Cerebellar cortex (tissue), 1 donor: ENCODE measurements at places on chromosomes 4 and X.

GRCh38 chrX:123665197-123665596 is 67.7 kb downstream of the THOC2 start:
- DNase-seq: no peak

DNA sequence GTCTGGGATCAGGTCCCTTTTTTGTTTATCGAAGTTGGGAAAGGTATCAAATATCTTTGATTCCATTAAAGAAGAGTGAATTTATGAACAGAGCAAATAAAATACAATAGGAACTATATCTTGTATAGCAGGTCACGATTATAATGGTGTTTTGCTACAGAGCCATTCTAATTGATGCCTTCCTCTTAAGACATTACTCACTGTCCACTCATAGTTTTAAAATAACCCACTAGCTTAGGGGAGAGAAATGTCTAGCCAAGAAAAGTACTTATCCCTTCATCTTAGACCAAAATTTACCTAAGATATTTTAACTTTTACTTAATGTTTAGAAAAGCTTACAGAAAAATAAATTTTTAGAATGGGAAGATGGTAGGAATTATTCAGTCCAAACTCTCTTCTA is 112.0 kb upstream of the PABPC4L start:
- no peak for DNase-seq

GRCh38 chr4:159540501-159540900 is 437.6 kb downstream of the RAPGEF2 start:
- DNase-seq: no peak

DNA sequence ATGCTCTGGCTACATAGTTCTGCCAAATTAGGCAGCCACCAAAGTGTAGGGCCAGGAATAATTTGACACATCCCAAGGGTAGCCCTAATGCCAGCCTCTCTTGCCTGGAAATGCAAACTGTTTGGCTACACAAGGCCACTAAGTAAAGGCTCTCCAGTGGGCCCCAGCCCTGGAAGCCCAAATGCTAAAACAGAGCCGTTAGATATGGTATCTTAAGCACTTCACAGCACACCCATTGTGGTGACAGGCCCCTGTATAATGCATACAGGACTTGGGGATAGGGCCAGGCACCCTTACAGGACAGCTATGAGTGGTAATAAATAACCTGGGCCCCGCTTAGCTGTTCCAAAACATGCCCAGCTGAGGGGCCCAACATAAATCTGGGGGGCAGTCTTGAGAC is 623.9 kb downstream of the BCOR start:
- DNase-seq: no peak

DNA sequence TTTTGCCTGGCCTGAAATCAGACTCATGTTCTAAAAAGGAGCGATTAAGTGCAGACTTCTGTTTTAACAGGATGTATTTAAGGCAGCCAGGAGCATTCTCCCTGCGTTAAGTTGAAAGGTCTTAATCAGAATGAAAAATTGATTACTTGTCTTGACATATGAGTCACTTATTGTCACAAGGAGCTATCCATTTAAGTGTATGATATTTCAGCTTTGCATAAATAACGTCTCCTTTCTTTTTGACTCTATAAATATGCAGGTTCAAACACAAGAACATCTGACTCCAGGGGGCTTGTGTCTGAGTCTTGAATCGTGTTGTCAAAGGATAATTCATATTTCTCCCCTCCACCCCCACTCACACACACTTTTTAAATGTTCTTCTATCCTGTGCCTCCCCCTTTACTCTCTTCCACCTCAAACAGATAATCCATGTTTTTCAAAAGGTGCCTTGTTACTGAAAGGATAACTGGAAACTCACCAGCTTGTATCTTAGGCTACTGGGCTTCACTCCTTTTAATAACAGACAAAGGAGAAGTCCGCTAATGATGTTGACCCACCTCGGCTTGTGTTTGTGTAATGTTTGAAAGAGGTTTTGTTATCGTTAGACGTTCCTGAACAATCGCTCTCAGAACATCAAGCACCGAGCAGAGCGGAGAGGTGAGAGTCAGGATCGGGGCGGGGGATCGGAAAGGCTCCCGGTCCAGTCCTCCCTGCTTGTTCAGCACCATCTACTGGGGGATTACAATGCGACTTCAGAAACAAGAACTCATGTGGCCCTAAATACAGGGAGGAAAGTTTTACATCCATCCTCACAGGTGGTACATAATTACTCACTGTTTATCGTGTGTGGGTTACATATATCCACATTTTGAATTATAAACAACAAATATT is 107.5 kb upstream of the RPL34 start:
- DNase-seq: peak; percentile 1

- no peak for DNase-seq
Measured at GRCh38 chr4:1593458-1593857, 90.7 kb downstream of the FAM53A start.

DNA sequence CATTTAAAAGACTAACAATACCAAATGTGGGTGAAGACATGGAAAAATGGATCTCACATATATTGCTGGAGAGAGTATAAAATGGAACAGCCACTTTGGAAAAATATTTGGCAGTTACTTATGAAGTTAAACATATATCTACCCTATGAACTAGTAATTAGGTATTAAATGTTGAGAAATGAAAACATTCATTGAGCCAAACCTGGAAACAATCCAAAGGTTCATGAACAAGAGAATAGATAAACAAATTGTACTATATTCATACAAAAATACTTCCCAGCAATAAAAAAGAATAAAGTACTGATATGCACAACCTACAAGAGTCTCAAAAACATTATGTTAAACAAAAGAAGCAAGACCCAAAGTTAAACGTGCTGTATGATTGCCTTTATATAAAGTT is 4.0 kb upstream of the EGF start:
- DNase-seq: no peak

DNA sequence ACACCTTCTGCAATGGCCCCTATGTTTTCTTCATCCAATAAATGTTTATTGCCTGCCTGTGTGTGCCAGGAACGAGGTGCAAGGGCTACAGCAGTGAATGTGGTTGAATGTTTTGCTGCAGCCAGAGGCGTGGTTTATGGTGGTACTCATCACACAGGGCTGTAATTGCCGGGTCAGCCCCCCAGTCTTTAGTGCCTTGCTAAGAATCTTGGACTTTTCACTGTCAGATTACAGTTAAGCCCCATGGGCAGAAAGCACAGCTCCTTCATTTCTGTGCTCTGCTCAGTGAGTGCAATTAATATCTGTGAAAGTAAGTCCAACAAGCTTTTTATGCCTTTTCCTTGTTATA is 67.8 kb downstream of the TAPT1 start:
- DNase-seq: no peak

- no peak for DNase-seq
Measured at GRCh38 chr4:183078634-183079033, 20.4 kb upstream of the WWC2 start.

DNA sequence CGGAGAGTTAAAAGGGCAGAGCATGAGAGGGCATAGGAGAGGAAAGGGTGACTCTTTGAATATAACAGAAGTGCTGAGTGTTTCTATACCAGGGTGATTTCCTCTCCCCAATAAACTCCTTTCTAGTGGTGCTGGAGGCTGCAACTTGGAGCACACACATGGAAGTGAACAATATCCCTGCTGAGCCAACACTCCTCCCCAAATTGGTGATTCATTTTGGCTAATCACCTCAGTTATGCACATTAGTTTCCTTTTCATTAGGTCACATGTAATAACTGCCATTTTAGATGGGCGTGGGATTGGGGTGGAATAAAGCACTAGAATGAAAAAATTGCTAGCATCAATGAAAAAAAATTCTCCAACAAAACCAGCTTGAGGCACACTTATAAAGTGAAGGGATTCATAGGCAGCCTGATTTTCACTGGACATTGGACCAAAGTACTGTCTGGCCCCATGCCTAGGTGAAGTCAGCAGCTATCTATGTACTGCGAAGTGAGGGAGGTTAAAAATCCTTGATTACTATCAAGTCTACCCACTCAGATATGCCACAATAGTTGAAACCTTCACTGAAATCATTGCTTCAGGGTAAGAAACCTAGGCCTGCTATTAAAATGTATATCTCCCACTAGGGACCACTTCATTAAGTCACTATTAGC is 174.0 kb downstream of the GLUD2 start:
- DNase-seq: no peak

- no peak for DNase-seq
Measured at GRCh38 chrX:136856551-136856950, 24.0 kb downstream of the RBMX start.

DNA sequence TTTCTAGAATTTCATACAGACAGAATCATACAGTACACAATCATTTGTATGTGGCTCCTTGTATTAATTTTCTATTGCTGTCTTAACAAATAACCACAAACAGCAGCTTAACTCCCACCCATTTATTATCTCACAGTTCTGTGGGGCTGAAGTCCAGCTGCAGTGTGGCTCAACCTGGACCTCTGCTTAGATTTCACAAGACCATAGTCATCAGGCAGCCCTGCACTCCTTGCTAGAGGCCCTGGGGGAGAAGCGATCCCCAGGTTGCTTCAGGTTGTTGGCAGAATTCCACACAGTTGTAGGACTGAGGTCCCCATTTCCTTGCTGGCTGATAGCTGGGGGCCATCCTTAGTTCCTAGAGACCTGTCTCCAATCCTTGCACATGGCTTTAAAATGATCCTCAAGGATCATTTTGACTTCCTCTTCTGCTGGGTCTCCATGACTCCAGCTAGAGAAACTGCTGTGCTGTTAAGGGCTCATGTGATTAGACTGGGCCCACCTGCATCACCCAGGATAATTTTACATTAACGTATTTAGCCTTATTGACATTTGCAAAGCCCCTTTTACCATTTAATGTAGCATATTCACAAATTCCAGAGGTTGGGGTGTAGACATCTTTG is 60.9 kb upstream of the SMAD1 start:
- no peak for DNase-seq

DNA sequence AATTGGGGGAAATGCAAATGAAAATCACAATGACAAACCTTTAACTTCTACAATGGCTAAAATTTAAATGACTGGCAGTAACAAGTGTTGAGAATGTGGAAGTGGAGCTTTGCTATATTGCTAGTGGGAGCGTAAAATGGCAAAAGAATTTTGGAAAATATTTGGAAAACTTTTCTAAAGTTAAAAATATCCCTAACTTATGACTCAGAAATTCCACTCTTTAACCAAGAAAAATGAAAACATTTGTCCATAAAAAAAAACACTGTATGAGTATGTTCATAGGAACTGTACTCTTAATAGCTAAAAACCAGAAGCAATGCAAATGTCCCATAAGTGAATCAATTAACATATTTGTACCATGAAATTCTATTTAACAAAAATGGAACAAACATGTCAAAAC is 3.6 kb downstream of the TBCK start:
- DNase-seq: no peak

GRCh38 chrX:110786486-110786885 is 9.1 kb downstream of the CHRDL1 start:
- DNase-seq: no peak

DNA sequence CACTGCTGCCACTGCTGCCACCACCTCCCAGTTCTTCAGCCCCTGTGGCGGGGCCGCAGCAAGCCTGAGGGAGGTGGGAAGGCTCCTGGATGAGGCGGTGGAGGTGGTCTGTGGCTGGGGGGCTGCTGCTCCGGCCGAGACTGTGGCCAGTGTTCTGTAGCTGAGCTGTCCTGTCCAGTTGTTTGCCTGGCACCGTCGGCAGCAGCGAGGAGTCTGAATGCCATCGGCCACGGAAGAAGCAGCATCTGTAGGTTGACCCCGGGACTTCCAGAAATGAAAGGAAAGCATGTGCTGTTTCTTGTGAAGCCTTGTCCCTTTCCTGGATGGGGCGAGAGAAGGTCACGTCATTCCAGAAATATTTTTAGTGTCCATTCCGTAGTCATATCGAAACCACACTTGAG is 3.3 kb downstream of the C4orf54 start:
- DNase-seq: no peak

DNA sequence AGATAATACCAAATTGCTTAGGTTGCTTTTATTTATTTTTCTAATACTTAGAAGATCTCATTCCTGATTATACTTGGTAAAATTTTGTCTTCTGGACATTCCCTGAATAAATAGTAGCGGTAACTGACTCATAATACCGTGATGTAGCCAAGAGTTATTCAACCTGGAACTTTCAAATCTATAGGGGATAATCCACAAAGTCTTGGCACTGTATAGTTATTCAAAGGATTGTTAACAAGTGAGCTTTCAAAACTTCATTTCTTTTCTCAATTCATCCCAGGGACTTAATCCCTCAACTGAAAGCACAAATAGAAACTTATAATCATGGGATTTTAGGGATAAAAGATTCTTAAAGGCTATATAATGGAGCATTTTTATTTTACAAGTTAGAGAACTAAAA is 1383.3 kb downstream of the FAM133A start:
- no peak for DNase-seq

DNA sequence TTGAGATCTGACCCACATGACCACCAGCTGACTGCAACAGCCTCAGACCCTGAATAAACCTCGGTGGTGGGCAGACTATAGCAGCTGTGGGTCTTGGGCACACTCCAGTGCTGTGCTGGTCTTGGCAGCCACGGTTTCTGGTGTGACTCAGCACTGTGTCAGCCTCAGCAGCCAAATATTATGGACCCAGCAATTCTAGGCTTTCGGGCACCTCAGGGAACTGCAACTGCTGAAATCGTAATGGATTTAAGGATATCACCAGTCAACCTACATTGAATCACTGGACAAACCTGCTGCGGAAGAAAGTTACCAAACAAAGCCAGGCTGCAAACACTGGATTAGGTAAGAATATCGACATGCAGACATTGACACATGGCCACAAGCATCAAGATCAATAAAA is 10.5 kb upstream of the UBE2NL start:
- no peak for DNase-seq

DNA sequence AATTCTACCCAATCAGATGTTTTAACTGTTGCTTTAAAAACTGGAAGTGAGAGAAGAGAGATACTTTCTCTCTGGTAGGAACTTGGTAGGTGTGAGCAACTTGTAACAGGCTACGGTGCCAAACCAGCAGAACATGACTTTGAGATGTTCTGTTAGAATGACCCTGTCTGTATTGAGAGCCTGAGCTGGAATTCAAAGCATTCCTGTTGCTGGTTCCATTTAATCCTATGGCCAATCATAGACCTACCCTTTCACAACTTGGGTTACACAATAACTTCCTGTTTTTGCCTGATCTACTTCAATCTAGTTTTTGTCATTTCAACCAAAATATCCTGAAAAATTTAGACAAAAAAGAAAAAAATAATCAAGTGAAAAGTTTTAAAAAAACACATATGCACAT is 1.7 kb upstream of the PRRG1 start:
- no peak for DNase-seq

GRCh38 chr4:13162886-13163285 is 321.3 kb downstream of the RAB28 start:
- no peak for DNase-seq

- DNase-seq: peak; percentile 35
Measured at GRCh38 chrX:13937370-13938050, 92.2 kb downstream of the GEMIN8 start.

GRCh38 chr4:52573551-52573950 is 85.5 kb downstream of the USP46 start:
- no peak for DNase-seq

- DNase-seq: no peak
Measured at GRCh38 chr4:76883147-76883546, 14.8 kb downstream of the SOWAHB start.

DNA sequence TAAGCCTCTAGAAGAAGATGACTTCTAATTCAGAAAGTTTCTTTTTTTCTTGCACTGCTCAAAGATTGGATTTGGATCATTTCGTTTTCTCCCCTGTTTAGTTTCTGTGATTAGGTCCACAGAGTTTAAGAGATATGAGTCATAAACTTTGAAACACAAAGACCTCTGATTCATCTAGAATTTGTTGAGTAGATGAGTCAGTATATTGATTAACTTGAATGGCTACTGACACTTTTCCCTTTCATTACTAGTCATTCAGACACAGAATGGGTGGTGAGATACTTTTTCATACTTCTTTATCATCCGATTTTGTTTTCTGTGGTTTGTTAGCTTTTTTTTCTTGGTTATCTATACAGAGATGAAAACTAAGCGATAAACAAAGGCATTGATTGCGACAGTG is 34.1 kb upstream of the AFF2 start:
- no peak for DNase-seq
